ENCODE measurements at places on chromosomes 1 and 21.

DNA sequence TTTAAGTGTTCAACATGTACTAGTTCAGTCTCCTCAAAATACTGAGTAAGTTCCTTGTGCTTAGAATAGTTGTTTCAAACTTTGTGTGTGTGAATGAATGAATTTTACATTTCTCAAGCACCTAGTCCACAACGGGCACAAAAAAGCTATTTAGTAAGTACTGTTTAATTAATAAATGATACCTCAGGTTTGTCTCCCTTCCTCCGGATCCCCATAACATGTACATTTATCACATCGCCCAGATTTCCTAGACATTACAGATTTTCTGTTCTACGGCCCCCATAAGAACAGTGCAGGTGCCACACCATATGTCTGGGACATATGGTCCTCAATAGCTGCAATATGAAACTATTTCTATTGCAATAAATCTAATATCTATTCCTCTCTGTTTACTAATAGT, 1.3 kb upstream of the TTF2 start:
- no peak for DNase-seq

- DNase-seq, result no peak
Measured at GRCh38 chr21:34560021-34560420, 48.0 kb upstream of the KCNE1 start.

- DNase-seq, result no peak
Measured at GRCh38 chr1:25195835-25196234, 36.5 kb downstream of the SYF2 start.

DNA sequence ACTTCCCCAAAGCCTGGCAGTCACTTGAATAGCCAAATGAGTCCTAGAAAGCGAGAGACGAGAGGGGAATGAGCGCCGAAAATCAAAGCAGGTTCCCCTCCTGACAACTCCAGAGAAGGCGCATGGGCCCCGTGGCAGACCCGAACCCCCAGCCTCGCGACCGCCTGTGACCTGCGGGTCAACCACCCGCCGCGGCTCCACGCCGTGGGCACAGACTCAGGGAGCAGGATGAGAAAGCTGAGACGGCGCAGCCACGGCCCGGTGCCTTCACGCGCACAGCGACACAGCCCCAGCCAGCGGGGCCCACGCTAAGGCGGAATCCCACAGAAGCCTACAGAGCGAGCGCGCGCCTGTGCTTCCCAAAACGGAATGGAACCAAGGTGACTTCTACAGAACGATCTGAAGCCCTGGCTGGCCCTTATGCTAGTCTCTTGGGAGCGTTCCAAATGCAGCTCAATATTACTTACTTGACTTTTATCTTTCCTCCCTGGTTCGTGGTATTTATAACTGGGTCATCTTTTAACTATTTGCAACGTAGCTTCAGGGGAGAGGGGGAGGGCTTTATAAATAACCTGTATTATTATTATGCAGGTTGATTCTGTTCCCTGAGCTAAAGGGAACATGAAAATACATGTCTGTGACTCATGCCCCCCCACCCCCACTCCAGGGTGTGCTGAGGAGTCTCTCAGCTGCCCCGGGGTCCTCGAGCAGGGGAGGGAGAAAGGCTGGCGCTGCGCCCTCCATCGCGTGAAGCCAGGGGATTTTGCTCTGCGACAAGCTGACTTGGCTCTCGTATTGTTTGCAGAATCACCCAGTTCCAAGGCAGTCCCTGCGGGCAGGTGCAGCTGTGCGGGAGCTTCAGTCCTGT, 1.7 kb downstream of the TSPEAR start:
- no peak for DNase-seq

DNA sequence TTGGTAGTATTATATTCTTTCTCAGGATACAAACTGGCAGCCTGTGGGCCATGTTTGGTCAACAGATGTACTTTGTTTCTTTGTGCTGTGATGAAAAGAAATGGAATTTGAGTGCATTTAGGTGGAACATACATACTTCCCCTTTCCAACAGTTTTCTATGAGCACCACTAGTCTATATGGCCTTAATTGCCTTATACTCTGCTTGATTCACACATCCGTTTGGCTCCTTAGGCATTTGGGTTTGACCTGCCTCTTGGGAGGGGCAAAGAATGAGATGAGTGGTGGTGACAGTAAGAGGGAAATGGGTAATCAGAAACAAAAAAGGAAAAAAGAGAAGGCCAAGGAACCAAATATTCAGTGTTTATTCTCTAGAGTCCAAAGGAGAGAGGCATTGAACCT, 17.0 kb downstream of the CFAP126 start:
- no peak for DNase-seq

DNA sequence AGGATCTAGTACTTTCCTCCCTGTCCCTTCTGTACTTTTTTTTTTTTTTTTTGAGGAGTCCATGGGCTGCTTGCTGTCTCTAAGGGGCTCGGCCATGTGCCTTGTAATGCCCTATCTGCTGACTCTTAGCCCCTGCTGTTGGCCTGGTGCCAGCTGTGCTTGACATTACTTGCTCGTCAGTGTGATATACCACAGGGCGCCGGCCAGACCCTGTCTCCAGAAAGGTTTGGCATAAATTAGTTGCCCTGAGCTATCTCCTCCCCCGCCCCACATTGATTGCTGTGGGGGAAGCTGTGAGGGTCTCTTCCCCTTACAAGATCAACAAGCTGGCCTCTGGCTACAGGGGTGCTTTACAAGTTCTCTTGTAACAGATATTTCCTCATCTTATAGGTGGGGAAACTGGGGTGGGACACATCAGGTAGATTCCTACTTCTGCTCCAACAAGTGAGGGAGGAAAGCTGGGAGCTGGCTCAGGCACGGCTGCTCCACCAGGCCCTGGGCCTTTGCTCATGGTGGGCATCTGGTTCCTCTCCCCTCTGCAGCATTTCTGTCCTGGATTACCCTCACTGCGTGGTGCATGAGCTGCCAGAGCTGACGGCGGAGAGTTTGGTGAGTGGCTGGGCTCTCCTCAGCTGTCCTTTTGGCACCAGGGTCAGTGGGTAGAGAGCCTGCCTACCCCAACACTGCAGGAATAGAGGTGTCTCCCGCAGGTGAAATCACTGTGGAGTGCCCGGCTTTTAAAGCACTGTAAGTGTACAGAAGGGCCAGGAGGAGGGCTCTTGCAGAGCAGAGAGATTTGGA, 15.6 kb downstream of the STRIP1 start:
- no peak for DNase-seq

- DNase-seq, result no peak
Measured at GRCh38 chr1:12649971-12650421, 6.1 kb downstream of the AADACL4 start.

DNA sequence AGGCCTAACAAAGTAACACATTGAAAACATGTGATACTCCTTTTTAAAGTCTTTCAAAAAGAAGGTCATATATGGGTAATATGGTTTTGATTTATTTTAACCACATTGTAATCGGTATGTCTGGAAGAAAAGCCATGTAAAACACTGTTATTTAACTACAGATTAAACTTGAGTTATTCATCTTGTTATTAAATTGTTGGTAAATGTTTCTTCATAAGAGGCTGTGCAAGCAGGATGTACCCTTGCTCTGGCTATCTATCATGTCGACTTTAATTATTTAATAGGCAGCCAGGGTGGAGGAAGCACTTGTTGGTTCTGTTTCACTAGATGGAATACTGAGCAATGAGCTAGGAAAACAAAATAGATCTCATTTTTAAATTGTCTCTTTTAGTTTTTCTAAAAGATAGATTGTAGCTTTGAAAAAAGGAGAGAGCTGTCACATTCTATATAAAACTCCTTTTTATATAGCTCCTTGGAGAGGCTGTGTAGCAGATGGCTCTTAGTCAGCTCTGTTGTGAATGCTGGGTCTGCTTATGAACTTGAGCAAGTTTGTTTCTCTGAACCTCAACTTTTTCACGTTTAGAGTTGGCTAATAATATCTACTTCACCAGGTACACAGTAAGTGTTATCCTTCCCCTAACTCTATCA, 39.5 kb downstream of the LRRC8B start:
- DNase-seq, result no peak

GRCh38 chr1:186618401-186619170, 61.6 kb downstream of the PTGS2 start:
- DNase-seq, result peak; percentile 34

GRCh38 chr1:184583849-184584248, 170.8 kb downstream of the EDEM3 start:
- no peak for DNase-seq

- peak; percentile 42 for DNase-seq
Measured at GRCh38 chr1:172484252-172484651, 40.4 kb upstream of the PIGC start.

GRCh38 chr1:187078321-187078720, 249.6 kb downstream of the PLA2G4A start:
- no peak for DNase-seq

DNA sequence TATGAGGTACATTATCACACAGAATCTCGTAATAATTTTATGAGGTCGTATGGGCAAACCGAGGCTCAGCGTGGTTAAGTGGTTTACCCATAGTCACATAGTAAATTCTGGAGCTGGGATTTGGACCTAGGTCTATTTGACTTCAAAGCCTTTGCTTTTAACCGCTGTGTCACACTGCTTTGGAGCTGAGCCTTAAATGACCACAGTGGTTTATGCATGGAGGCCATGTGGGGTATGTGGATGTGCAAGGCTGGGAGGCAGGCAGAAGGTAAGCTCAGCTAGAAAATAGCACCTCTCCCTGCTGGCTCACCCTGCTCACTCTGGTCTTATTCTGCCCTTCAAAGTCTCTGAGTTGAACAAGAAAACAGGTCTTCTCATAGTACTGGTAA, 269.5 kb downstream of the TRABD2B start:
- no peak for DNase-seq

DNA sequence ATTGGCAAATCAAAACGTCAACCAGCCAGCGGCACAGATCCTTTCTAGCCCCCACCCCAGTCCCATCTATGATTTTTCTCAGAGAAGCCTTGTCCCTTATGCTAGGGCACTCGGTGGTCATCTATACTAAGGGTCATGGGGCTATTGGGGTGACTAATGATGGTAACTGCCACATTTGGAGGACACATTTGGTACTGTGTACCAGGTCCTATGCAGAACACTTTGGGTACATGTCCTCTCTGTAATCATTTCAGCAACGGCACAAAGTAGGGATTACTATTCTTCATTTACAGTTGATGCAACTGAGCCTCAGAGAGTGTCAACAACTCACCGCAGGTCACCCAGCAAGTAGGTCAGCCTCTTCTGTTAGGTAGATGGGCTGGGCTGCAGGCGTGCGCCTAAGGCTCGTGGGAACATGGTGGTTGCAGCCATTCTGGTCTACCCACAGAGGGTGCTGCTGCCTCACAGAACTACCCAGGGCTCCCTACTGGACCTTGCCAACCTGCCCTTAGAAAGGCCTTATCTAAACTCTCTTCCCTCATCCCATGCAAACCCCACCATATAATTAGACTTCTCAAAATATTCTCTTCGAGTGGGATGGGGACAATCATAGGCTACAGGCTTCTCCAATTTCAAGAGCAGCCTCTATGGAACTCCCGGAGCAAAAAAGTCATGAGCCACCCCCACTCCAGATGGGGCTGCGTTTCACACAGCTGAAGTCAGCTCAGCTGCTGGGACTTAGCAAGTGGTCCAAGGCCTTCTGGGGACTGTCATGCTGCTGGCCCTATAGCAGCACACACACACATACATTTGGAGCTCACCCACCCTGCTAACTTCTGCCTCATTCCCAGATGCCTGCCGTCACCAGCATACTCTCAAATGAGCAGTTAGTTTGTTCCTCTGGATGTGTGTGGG, 5.8 kb upstream of the SDHB start:
- peak; percentile 66 for DNase-seq

DNA sequence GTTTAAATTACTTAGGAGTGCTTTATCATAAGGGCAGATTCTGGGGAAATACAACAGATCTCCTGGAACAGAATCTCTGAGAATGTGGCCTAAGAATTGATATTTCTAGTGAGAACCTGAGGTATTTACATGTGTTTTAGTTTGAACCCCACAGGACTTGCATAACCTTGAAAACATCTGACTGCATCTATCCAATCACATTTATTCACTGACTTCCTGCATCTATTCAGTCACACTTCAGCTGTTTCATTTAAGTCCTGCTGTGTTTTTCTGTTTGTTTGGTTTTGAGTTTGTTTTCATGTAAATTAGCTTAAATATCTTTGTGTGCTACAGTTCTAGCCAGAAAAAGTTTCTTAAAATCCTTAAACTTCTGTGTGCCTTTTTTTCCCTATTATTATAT, 1260.7 kb downstream of the PLA2G4A start:
- no peak for DNase-seq

DNA sequence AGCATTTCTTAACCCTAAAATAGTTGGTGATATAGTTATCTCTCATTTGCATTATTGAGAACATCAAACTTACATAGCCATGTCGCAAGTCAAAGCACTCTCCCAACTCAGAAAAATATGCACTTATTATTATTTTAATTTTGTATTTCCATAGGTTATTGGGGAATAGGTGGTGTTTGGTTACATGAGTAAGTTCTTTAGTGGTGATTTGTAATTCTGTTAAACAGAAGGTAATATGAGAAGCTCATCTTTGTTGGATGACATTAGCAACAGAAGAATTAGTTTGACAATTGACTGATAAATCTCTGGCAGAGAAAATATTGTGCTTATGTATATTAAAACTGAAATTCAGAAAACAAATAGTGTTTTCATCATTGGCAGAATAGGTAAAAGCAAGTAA, 154.8 kb downstream of the NFIA start:
- DNase-seq, result no peak

GRCh38 chr1:19390901-19391595, 78.9 kb downstream of the SLC66A1 start:
- DNase-seq, result no peak

DNA sequence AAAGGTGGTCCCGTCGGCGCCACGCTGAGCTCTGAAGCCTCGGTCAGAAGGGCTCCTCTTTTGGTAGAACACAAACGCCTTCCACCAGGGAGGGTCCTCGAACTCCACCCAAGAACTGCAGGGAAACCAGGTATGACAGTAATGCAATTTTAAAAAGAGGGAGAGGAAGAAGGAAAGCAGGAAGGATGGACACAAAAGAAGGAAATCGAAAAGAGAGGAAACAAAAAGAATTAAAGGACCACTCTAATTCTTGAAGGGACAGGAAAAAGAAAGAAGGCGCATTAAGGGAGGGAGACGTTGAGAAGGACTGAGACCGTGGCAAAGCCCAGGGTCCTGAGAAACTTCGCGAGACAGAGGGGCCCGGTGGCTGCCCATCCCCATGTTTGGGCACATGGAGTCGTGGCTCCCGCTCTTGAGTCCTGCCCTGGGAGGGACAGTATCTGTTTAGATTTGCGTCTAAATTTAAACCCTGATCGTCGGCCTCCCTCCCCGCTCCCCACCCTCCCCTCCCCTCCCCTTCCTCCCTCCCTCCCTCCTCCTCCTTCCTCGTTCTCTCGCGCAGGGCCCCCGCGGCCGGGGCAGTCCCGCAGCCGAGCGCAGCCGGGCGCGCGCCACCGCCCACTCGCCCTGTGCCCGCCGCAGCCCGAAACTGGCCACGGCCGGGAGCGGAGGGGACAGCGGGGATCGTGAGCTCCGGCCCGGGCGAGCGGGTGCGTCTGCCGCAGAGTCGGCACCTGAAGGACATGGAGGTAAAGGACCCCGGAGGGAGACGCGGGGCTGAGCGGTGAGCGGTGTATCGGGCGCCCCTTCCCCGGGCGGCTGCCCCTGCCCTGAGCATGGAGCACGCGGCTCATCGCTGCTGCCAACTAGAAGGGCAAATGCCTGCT, at the start of gene RCSD1:
Gene RCSD1, plus strand, starts transcription at position 552 of the 887 bp plus-strand sequence. Its CDS starts 192 bp downstream, at position 744.
- no peak for DNase-seq
